NCI-H1105 treated with DMSO at 0.1 percent for 48 hours (cell line): ENCODE measurements at places on chromosomes 1 and 21.

GRCh38 chr1:78533527-78533926, 42.8 kb downstream of the PTGFR start:
- no peak for DNase-seq

- no peak for DNase-seq
These were observed 558.2 kb upstream of the PRMT6 start for GRCh38 chr1:106498238-106498637.

- peak; percentile 48 for DNase-seq
These were observed 10.6 kb downstream of the RXRG start for GRCh38 chr1:165434281-165434680.

DNA sequence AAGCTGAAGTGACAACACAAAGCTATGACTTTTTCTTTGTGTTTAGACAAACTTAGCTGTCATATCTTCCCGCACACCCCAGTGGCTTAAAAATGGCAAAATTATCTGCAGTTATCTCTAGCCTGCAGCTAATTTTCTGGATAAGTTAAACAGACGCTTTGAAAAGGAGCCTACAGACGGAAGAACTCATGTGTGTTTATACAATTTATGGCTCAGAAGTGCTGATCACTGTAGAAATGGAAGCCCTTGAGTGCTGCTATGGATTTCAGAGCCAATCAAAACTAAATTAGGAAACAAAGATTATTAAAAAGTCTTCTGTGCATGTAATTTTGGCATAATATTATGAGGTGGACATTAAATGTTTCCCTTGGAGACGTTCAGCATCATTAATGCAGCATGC, 11.6 kb downstream of the NTNG1 start:
- DNase-seq = peak; percentile 23

GRCh38 chr21:42538479-42539275, 25.0 kb downstream of the SLC37A1 start:
- no peak for DNase-seq

DNA sequence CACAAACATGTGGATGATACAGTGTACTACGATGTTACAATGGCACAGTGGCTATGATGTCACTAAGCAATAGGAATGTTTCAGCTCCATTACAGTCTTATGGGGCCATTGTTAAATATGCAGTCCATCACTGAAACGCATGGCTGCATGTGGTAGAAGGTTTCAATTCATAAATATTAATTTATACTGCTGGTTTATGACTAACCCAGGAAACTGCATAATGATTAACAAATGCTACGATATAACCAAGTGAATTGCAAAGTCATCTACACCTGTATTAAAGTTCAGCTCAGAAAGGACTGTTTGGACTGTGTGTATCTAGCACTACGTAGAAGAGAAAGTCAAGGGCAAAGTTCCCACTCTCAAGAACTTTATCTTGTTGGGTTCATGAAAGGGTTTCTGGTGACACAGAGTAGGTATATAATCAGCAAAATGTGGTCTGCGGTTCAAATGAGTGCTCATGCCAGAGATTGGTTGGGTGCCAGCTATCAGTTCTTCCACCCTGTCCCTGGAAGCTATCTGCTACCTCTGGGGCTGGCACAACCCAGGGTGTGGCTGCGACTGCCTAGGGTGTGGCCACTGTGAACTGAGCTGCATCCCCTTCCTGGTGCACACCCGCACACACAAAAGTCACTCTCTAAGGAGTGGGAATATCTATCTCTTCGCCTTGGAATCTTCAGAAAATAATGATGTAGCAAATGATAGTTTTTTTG, 14.8 kb downstream of the MGST3 start:
- DNase-seq = no peak

- DNase-seq = no peak
These were observed 77.1 kb downstream of the PGBD5 start for GRCh38 chr1:230349020-230349393.

DNA sequence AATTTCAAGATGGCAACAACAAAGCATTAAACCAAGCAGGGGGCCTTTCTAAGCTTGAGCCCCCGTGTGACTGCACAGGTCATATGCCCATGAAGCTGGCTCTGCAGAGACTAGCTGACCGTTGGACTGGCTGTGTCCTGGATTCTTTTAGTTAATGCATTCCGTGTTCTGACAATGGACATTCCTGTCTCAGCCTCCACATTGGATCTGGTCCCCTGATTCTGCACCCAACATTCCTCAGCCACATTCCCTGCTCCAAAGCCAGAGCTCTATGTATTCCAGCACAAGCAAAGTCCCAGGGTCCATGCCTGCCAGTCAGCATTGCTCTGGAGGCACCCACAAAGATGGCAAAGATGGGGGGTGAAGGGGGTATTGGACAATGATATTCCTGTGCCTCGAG, 5.1 kb upstream of the NAV1 start:
- no peak for DNase-seq

DNA sequence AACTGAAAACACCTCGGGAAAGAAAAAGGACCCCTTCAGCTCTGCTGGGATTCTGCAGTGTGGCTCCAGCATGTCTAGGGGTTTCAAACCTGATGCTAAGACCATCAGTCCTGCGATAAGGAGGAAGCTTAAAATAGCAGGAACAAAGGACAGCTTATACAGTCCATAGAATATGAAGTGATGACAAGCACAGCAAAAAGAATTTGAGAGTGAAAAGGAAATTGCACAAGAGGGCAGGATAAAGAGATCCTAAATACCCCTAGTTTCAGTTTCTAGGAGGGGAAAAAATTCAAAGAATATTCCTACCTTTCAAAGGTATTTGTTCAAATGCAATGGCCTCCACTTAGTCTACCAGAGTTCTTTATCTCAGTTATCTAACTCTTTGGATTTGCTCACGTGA, 171.4 kb downstream of the TGFB2 start:
- DNase-seq = no peak

GRCh38 chr1:199808110-199808870, 219.2 kb upstream of the NR5A2 start:
- DNase-seq = no peak

- DNase-seq = no peak
These were observed 24.3 kb upstream of the SLC30A1 start for GRCh38 chr1:211603191-211603701.

DNA sequence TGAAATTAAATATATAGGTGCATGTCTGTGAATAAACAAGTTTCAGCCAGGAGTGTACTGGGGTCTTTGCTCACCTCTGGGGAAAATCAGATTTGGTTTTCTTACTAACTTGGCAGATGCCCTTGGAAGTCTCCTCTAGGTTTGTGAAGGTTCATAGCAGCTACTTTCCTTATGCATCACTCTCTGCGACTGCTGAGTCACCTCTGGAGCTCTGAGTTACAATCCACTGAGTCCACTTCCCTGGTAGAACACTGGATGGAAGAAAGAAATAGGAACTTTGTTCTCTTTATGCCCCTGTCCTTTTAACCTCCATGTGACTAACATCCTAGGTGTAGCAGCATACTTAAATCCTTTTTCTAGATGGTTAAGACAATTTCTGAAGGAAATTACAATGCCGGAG, 4.4 kb upstream of the FASLG start:
- DNase-seq = no peak

DNA sequence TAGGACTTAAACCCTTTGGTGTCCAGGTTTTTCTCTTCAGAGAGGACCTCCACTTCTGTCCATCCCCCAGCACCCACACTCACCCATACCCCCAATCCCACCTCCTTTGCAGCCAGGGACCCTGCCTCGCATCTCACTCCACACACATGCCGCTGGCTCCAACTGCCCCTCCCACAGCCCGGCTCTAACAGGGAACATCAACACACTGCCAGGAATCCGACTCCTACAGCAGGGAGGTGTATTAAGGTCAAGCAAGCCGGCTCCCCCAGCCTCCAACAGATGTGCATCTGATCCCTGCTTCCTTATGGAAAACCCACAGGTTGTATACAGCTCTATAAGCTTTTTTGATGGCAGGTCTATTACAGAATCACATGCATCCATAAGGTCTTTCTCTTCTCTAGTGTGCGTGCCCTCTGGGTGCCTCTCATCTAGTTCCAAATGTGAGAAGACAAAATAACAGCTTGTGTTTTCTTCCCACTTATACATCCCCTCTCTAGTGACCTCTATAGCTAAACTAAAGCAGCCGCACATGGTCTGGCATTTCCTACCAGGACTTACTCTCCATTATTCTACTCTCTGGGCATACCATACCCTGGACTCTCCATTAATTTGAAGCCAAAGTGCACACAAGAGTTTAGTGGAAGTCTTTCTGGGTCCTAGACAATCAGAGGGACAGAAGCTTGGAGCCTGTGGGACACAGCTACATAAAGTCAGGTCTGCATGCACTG, 16.3 kb downstream of the PIK3C2B start:
- no peak for DNase-seq

DNA sequence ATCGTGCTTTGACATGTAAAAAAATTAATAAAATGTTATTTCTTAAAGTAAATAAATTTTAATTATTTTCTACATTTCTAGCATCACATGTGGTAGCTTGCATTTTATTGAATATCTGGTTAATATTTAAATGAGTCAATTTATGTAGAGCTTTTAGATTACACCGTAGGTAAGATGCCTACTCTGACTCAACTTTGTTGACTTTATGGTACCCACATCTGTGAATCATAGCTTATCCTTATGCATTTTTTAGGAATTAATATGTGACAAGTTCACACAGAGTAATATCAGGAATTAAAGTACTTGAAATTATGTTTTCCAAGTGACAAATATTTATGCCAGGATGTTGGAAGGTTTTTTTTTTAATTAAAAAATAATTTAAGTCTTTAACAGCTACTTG, 120.7 kb downstream of the LEPR start:
- no peak for DNase-seq

GRCh38 chr1:204077979-204078696, 5.2 kb downstream of the SOX13 start:
- DNase-seq = peak; percentile 84

DNA sequence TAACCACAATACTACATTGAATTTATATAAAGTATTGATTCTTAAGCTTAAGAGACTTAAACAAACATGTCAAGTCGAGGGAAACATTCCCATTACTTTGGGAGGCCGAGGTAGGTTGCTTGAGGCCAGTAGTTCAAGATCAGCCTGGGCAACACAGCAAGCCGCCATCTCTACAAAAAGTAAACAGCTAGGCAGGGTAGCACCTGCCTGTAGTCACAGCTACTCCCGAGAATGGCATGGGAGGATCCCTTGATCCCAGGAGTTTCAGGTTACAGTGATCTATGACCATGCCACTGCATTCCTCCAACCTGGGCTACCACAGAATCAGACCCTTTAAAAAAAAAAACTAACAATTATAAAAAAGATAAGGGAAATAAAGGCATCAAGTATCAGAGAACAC, 50.4 kb downstream of the EIF4G3 start:
- peak; percentile 8 for DNase-seq

DNA sequence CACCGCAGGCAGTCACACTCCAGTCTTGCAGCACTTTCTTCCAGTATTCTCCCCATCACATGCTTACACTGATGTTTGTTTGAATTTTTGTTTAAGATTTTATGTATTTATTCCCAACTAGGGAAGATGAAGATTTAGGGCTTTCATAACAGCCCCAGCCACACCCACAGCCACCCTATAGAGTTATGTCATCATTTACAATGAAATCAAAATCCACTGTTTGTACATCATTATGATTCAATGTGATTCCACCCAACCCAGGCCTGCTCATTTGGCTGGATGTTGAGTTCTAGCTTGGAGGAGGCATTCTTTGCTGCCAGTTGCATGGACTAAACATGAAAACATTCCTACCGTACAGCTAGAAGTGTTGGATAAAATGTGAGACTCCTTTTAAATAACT, 35.8 kb downstream of the RIPK4 start:
- no peak for DNase-seq

DNA sequence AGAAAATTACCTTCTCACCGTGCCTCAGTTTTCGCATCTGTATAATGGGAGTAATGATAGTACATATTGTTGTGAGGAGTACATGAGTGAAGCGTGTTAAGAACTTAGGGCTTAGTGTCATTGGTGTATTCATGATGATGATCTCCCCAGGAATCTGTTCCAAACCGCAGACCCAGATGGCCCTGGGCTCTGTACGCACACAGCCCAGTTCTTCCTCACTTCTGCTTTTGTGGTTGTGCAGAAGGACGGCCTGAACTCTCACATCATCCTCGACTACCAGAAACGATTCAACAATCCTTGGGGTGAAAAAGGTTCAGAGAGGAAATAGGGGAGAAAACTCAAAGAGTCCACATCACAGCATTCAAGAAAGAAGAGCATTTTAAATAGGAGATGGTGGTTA, 323.0 kb downstream of the CAMTA1 start:
- no peak for DNase-seq

- no peak for DNase-seq
These were observed 68.6 kb downstream of the ZC3H11B start for GRCh38 chr1:219544163-219544846.
